ENCODE measurements at places on chromosomes 7 and 10.

- peak; percentile 27 for DNase-seq
Observed at GRCh38 chr7:128910569-128910945, at the start of gene KCP. Gene KCP, minus strand, starts transcription at chr7:128910709. Its CDS starts 33 bp downstream, at chr7:128910676.

GRCh38 chr10:70132098-70133029 lies at the start of gene AIFM2:
Gene AIFM2, minus strand, starts transcription at chr10:70132825. Its CDS starts 8,741 bp downstream, at chr10:70124084.
- peak; percentile 61 for DNase-seq

DNA sequence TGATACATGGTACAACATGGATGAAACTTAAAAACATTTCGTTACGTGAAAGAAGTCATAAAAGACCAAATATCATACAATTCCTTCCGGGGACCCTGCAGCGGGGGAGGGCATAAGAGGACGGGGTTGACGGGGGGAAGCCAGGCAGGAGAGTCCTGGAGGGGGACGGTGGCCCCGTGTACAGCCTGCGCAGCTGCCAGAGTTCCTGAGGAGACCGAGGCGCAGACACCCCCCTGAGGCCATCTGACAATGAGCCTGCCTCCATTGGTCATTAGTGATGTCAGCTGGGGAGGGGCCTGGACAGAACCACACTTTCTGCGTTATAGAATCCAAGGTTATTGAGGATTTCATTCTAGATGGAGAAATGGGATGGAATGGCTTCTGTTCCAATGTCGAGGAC lies 47.2 kb downstream of the PRKAG2 start:
- no peak for DNase-seq

DNA sequence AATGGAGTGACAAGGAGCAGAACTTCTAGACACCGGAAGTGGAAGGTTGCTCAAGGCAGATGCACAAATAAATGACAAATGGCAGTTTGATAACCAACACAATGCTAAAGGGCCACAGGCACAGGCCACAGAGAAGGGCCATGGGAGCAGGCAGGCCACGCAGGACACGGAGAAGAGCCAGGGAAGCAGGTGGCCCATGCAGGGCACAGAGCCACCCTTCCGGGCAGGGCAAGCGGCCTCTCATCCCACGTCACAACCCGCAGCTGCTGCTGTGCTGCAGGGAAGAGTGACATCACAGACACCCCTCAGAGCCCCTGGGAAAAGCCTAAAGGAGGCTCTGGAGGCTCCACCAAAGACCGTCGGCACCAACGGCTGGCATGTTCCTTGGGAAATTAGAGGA lies 328.5 kb downstream of the PTPRN2 start:
- DNase-seq: no peak

GRCh38 chr7:159050704-159051103 lies 94.0 kb downstream of the VIPR2 start:
- DNase-seq: no peak

- DNase-seq: no peak
Observed at GRCh38 chr7:133763076-133763640, 364.0 kb upstream of the LRGUK start.

DNA sequence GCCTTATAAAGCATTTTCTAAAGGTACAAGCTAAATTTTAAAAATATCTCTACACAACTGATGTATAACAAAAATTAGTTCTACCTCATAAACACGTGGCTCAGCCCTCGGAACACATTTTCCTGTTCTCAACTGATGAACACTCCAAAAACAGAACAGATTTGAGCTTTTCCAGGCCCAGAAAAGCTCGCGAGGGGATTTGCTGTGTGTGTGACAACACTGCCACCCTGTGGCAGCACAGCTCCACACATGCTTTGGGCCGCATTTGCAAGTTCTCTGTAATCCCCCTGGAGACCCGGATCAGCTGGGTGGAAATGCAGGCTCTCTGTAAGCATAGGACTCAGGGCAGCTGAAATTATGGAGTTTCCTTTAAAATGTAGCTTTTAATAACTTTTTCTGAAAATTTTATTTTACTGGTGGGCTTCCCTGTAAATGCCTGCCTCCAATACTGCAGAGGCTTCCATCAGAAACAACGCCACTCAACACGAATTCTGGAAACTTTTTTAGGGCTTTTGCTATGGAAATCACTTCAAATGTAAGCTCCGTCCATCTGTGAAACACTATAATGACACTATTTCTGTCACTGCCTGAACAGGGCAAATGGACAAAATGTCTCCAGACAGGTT lies 155.5 kb downstream of the COBL start:
- peak; percentile 51 for DNase-seq

GRCh38 chr7:108002726-108003598 lies at the start of gene LAMB1:
Gene LAMB1, minus strand, starts transcription at chr7:108003161. Its CDS starts 276 bp downstream, at chr7:108002885.
- DNase-seq: no peak

GRCh38 chr7:47938574-47939165 lies 9.6 kb downstream of the PKD1L1 start:
- no peak for DNase-seq

DNA sequence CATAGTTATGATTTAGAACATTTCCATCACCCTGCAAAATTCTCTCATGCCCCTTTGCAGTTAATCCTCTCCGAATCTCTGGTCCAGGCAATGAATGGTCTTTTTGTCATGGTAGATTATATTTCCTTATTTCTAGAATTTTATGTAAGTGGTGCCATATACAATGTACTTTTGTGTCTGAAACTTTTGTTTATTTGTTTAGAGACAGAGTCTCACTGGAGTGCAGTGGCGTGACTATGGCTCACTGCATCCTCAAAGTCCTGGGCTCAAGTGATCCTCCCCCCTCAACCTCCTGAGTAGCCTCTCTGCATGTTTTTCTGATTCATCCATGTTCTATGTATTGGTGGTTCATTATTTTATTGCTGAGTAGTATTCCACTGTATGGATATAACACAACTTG lies 23.2 kb upstream of the PDK4 start:
- no peak for DNase-seq

DNA sequence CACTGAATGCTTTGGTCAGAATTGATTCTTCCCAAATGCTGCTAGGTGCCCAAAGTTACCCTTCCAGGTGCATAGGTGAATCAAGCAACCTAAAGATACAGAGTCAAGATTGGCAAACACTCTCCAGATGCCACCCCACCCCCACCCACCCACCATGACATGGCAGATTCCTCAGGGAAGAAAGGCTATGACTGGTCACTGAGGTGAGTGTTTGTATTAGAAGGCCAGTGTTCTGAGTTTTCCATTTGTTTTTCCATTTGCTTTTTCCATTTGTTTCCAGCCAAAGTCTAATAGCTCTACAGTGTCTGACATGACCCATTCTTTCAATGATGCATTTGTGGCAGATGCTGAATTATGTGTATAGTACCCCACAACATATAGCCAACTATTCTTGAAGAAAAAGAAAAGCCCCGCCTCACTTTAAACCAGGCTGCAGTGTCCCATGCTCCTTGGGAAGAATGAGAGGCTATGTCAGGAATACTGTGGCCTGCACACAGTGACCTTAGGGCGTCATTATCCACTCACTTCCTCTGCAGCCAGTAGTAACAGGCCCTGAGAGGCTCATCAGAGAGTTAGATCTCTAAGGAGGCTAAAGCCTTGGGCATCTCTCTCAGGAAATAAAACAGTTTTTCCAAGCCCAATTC lies 16.1 kb upstream of the HIBADH start:
- no peak for DNase-seq

DNA sequence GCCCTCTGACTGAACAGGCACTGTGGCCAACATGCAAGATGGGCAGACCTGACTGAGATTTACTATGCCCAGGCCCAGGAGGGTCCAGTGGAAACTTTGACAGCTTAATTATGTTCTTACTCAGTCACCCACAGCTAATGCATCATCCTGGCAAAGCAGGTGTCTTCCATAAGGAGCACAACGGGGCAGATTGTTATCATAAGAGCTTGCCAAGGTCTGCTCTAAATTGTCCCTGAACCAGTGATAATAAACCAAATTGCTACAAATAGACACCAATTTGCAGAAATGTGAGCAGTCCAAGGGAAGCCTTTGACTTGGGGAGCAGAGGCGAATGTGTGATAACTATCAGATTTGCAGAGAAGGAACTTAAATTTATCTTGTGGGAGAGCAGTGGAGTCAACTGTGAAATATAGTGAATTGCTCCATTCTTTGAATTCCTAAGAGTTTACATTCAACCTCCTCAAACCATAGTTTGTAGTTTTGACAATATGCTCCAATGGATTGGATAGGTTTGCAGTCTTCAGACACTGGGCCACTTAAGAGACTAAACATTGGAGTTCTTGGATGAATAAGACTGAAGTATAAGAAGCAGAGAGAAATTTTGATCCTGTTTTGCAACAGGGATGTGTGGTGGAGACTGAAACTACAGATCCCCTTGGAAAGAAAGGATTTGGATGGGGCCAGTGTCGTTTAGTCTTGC lies 494.7 kb downstream of the CCSER2 start:
- no peak for DNase-seq

DNA sequence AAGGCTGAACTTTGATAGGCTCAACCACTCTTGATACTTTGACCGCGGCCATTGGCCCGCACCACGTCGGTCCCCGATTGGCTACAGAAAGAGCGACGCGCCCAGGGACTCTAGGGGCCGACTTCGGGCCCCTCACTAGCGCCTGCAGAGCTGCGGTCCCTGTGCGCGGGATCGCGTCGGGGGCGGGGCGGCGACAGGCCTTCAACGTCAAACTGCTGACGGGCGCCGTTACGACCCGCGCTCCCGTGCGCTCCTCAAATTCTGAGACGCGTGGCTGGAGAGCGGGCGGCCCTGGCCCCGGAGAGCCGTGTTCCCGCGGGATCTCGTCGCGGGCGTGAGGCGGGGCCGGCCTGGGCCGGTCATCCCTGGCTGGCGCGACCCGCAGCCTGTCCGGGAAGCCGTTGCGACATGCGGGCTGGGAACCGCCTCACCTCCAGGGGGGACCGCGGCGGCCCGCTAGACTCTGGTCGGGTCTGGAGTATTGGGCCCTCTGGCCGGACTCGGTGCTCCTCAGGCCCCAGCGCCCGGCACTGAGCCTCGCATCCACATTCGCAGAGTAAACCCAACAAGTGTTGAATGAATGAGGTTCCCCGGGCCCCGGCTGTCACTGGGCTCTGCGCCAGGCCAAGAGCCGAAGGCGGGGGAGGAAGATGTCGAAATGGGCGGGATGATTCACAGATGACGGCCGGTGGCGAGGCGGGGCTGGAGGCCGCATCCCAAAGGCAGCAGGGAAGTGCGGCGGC lies 643 bp upstream of the SLC25A28 start:
- DNase-seq: peak; percentile 85

- no peak for DNase-seq
Observed at GRCh38 chr7:130359276-130359857, 14.8 kb downstream of the CPA5 start.

- no peak for DNase-seq
Observed at GRCh38 chr7:83413424-83413823, 235.5 kb downstream of the SEMA3E start.

GRCh38 chr10:133159950-133160825 lies at the start of gene KNDC1:
Gene KNDC1, plus strand, starts transcription at chr10:133160219. Its CDS starts 249 bp downstream, at chr10:133160468.
- no peak for DNase-seq

GRCh38 chr10:91621483-91622113 lies 11.3 kb downstream of the PPP1R3C start:
- DNase-seq: no peak

DNA sequence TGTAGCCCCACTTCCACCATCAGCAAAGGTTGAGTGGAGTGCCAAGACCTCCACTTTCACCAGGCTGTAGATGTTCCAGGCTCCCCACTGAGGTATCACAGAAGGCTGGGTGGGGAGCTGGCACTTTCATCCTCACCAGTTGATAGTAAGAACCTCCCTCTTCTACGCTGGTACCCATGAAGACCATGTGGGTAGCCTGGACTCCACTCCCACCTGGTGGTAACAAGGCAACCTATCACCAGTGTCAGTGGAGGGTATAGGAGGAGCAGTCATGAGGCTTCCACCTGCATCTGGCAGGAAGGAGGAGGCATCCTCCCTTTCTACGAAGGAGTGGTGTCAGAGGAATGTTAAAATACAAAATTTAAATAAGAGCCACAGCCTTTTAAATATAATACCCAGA lies 4.4 kb downstream of the SMIM30 start:
- no peak for DNase-seq

DNA sequence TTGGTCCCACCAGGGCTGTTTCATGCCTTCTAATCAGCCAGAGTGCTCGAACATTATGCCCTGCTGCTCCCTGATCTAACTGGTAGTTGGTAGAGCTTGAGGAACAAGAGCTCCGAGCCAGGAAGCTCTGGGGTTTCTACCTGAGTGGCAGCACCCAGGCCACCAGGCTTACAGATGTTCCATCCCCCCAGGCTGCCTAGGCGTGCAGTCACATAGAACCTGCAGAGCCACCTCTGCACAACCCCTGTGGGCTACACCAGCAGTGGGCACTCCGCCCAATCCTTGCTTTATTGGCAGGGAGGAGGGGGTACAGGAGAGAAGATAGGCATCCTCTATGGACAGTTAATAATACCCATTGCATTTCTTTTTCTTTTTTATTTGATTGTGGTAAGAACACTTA lies 21.8 kb downstream of the MAP3K8 start:
- DNase-seq: no peak

GRCh38 chr10:100879741-100880360 lies 32.9 kb upstream of the SLF2 start:
- DNase-seq: no peak

DNA sequence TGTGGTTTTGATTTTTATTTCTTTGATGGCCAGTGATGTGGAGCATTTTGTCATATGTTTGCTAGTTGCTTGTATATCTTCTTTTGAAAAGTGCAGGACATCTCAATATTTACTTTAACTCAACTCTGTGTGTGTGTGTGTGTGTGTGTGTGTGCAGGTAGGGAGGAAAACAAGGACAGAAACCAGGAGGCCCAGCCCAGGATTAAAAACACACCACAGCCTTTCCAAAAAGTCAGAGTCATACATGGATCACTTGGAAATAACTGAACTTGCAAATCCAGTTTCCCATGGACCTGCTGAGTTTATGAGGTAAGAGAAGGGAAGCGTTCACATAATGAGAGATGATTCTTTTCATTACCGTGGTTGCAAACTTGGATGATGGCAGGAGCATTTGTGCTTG lies 189.9 kb upstream of the LYZL1 start:
- no peak for DNase-seq

- no peak for DNase-seq
Observed at GRCh38 chr7:111012149-111012548, 78.8 kb upstream of the LRRN3 start.

GRCh38 chr10:86017841-86018734 lies 348.5 kb downstream of the GRID1 start:
- no peak for DNase-seq

- DNase-seq: no peak
Observed at GRCh38 chr10:59803714-59804113, 50.5 kb upstream of the MRLN start.

- no peak for DNase-seq
Observed at GRCh38 chr7:148959726-148960125, 68.6 kb downstream of the PDIA4 start.

Data from activated CD4-positive, CD25-positive, alpha-beta regulatory T cell treated with anti-CD3 and anti-CD28 coated beads, Interleukin-2, amount 50 U/mL, for 72 hours (primary cell).